Suprapubic skin (tissue), 4 donors: ENCODE measurements at places on chromosomes 11 and 22. TPM values are rescaled to one million over a fixed set of nuclear protein-coding genes. Genes with fewer than 3 reads are reported as not detected.
A peak's percentile ranks its signal among the peaks of the same experiment; 100 is the strongest.

The TIMM10 gene
- 43.0 TPM for total RNA-seq

The MMP8 gene
- total RNA-seq = not detected

The APLNR gene
- total RNA-seq = 1.5 TPM

The DGCR6 gene
- total RNA-seq = 11.2 TPM

The MMP3 gene
- 6.9 TPM for total RNA-seq

The NCAM1 gene
- 3.3 TPM for total RNA-seq

The RGL4 gene
- total RNA-seq = not detected

The CD248 gene
- total RNA-seq = 31.6 TPM

The IGF2 gene
- 9.7 TPM for total RNA-seq

The JRKL gene
- total RNA-seq = 6.4 TPM

The GSTT2B gene
- total RNA-seq = 9.5 TPM

- DNase-seq = no peak
These were observed 523.6 kb upstream of the LUZP2 start for GRCh38 chr11:23973244-23973643.

GRCh38 chr11:134139873-134140331 is 71.0 kb downstream of the JAM3 start:
- no peak for DNase-seq

DNA sequence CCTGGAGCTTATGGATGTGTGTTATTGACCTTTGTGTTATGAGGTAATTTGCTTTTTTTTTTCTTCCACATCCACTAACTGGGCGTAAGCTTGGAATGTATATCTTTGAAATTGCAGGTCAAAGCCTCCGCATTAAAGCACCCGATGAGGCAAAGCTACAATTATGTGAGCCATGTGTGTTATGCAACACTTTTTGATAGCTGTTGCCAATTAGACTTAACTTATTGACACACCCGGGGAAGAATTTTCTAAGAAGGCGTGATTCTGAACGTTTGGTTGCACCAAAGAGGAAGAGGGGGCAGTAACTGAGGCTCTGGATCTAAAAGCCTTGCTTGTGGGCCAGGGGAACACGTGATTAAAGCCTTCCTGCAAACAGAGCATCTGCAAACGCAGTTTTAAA is 610 bp upstream of the TEX12 start:
- no peak for DNase-seq

- no peak for DNase-seq
These were observed 953.2 kb downstream of the OPCML start for GRCh38 chr11:132579136-132579535.

DNA sequence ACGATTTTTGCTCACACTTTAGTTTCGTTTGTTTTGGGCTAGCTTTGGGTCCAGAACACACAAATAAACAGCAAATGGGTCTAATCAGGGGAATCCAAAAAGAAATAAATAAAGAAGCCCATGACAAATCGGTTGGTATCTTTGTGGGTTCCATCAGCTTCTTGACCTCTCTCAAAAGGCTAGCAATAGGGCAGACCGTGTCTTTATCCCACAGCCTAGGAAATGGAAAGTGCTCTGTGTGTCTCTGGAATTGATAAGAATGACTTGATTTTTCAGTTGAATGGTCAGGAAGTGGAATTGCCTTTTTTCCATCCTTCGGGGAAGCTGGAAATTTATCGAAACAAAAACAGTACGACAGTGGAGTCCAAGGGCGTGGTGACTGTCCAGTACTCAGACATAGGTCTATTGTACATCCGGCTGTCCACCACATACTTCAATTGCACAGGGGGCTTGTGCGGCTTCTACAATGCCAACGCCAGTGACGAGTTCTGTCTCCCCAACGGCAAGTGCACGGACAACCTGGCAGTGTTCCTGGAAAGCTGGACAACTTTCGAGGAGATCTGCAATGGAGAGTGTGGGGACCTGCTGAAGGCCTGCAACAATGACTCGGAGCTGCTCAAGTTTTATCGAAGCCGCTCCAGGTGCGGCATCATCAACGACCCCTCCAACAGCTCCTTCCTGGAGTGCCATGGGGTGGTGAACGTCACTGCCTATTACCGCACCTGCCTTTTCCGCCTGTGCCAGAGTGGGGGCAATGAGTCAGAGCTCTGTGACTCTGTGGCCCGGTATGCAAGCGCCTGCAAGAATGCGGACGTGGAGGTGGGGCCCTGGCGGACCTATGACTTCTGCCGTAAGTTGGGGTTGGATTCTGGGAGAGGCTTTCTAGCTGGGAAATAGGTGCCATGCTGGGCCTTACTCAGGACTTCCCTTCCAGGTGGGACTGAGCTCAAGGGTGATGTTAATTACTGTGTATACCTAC is 28.6 kb downstream of the TECTA start:
- DNase-seq = no peak

GRCh38 chr22:45905924-45906865 is 70.8 kb downstream of the WNT7B start:
- no peak for DNase-seq

- no peak for DNase-seq
These were observed 38.0 kb downstream of the METTL15 start for GRCh38 chr11:28146123-28146751.

GRCh38 chr11:120952461-120953434 is 71.2 kb upstream of the TBCEL start:
- DNase-seq = no peak

DNA sequence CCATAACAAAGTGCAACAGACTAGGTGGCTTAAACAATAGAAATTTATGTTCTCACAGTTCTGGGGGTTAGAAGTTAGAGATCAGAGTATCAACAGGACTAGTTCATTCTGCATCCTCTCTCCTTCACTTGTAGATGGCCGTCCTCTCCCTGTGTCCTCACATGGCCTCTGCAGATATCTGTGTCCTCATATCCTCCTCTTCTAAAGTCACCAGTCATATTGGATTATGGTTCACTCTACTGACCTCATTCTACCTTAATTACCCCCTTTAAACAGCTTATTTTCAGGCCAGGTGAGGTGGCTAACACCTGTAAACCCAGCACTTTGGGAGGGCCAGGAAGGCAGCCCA is 135.1 kb downstream of the RAB38 start:
- no peak for DNase-seq

- no peak for DNase-seq
These were observed 147.6 kb downstream of the FBXO7 start for GRCh38 chr22:32622004-32622743.

DNA sequence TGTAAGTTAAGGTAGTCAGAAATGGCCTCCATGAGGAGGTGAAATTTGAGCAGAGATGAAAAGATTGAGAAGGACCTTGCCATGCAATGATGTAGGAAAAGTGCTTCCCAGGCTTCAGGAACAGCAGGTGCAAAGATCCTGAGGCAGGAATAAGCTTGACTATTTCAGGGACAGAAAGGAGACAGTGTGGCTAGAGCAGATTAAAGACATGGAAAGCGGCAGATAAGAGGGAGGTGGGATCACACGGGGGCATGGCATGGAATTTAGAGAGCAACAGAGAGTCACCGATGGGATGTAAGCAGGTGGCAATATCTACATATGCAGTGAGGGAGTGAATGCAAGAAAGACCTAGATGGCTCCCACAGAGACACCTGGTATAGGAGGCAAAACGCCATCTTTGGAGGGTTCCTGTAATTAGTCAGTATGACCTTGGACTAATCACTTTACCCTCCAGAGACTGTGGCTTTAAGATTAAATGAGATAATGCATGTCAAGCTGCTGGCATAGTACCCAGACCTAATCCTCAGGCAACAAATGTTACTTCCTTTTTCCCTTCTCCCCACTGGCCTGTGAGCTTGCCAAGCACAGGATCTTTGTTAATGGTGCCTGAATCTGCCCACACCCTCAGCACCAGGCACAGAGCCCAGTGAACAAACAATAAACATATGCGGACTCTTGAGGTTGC is 24.6 kb upstream of the ACER3 start:
- DNase-seq = no peak

- DNase-seq = no peak
These were observed 420.7 kb downstream of the MN1 start for GRCh38 chr22:27380855-27381254.

GRCh38 chr22:17138513-17138912 is 17.4 kb upstream of the TMEM121B start:
- no peak for DNase-seq

DNA sequence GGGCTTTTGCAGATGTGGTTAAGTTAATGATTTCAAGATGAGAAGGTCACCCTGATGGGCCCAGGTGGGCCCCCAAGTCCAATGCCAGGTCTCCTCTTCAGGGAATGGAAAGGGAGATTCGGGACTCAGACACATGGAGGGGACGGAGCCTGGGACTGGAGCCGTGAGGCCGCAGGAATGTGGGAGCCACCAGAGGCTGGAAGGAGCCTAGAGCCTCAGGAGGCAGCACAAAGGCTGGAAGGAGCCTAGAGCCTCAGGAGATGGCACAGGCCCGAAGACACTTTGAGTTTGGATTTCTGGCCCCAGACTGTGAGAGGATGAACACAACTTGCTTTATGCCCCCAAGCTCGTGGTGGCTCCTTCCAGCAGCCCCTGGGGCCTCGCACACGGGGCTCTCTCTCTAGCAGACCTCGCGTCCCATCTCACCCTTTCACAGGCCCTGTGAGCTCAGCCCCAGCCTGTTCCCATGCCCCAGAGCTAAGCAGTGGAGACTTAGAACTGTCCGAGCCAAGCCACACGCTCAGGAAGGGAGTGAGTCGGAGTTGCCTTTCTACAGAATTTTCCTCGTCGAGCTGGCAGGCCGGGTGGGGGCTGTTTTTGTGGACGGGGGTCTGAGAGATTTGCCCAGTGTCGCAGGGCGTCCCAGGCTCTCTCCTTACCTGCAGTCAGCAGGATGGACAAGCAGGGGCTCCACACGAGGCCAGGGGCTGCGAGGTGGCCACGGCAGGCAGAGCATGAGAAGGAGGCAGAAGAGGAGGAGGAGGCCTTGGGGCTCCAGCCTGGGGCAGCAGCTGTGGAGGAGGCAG is 937.6 kb downstream of the BRD1 start:
- peak; percentile 44 for DNase-seq

GRCh38 chr11:79896258-79896657 is 455.4 kb upstream of the TENM4 start:
- DNase-seq = no peak

- no peak for DNase-seq
These were observed 51.4 kb upstream of the MTMR2 start for GRCh38 chr11:95975343-95975742.

- DNase-seq = no peak
These were observed 5.8 kb upstream of the SLC3A2 start for GRCh38 chr11:62874851-62875250.

GRCh38 chr11:120249279-120250262 is 9.6 kb downstream of the POU2F3 start:
- DNase-seq = no peak

DNA sequence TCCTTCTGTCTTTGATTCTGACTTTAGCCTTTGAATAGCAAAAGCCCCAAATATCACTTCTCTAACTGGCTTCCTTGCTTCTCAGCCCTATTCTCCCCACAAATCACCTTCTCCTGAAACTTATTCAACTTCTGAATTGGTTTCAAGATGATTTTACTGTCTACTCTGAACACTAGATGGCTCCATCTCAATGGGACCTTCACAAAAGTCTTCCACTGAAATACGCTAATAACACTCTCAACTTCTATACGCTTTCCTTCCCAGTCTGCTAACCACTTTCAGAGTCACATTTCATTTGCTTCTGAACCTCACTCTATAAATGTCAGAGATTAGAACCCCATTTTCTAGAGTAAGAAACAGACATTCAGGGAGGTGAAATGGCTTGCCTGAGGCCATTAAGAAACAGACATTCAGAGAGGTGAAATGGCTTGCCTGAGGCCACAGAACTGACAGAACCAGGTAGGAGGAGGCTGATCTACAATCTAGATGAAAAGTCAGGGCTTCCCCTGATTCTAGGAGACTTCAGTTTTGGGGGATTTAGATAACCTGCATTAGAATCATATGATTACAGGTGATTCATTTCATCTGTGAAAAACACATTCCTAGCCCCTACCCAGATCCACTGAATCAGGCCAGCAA is 20.6 kb downstream of the MORC2 start:
- DNase-seq = no peak

DNA sequence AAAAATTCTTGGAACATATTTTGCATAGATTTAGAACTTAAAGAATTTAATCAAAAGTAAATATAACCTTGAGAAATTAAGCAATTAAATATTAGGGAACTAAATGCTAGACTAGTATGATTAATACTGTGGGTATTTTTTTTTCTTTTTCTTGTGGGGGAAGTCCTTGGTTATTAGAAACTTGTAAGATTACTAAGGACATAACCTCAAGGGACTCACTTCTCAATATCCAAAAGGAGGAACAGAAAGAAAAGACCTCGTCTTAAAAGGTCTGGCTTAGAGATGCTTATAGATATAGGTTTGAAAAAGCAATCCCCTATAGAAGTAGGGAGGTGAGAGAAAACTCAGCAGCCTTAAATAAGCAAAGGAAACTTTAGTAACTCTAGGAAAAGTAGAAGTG is 368.5 kb downstream of the INSC start:
- no peak for DNase-seq

DNA sequence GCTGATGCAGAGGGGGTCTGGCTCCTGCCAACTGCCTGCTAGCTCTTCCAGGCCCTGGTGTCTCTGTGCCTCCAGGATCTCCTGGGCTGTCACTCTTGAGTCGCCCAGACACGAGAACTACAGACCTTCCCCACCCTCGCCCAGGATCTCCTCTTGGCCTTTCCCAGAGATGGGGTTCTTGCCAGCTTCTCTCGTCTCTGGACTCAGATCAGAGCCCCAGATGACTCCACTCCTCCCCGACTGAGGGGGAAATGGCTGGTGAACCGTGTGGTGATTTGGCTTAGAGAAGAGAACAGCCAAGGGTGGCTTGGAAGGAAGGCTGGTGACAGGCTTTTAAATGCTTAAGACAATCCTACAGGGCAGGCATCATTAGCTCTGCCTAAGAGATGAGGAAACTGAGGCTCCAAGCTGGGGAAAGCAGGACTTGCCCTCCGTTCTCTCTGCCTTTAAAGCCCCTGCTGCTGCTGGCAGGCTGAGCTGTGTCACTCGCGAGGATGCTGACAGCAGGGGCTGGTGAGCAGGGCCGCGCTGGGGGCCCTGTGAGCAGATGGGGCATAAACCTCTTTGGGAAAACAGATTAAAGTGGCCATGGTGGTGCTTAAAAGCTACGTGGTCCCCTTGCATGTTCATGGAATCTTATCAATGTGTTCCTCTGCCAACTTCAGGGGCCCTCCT is 90.3 kb upstream of the THY1 start:
- no peak for DNase-seq

GRCh38 chr11:70580036-70580805 is 181.9 kb downstream of the CTTN start:
- DNase-seq = no peak

- DNase-seq = no peak
These were observed 12.5 kb downstream of the OR5B3 start for GRCh38 chr11:58394195-58394594.
